Hair follicle dermal papilla cell (primary cell): ENCODE measurements at places on chromosomes 6 and 20. TPM values are rescaled to one million over a fixed set of nuclear protein-coding genes. Genes with fewer than 3 reads are reported as not detected.

Gene ZFP64
- total RNA-seq: 15.3 and 15.6 TPM in 2 replicates

Gene ADGRF5
- total RNA-seq: under 0.01 TPM in 2 replicates

Gene MYLK4
- total RNA-seq: 0.81 and 0.85 TPM in 2 replicates

Gene HAO1
- not detected in 2 replicates for total RNA-seq

Gene ZSWIM1
- 12.0 and 13.5 TPM in 2 replicates for total RNA-seq

Gene SEL1L2
- total RNA-seq: not detected in 2 replicates
